CD4-positive, alpha-beta T cell treated with Interleukin-1 beta for 1 hour (primary cell): ENCODE measurements at places on chromosomes 2 and 18.

GRCh38 chr2:238138331-238139195, at the start of gene KLHL30:
TSS of gene KLHL30 (plus strand) at chr2:238138668. CDS start at chr2:238140755, 2,087 bp downstream.
- DNase-seq = no peak

DNA sequence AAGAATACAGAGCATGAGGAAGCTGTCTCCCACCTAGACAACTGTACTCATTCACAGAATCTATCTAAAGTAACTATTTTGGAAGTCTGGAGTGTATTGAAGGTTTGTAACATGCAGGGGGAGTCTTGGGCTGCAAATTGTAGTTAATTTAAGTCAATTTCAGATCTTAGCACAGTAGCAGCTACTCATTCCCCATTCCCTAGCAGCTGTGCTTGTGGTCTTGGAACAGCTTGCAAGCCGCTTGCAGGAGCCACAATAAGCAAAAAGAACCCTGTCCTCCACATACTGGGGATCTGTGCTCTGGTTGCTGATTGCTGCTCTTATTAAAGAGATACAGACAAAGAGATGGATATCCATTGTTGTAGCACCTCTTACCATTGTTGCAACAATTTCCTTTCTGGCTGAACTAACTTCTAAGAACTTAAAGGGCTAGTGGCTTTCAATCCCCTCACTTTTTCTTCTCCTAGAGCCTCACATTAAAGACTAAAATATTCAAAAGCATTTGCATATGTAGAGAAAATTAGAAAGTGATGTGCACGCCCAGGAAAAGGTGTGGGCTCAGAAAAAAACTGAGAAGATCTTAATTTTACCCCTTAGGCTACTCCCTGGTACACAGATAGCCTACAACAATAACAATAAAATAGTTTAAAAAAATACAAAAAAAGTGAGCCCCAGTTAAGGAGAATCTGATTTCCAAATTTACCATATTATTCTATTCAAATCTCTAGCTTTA, 1775.1 kb upstream of the PIK3C3 start:
- DNase-seq = no peak

DNA sequence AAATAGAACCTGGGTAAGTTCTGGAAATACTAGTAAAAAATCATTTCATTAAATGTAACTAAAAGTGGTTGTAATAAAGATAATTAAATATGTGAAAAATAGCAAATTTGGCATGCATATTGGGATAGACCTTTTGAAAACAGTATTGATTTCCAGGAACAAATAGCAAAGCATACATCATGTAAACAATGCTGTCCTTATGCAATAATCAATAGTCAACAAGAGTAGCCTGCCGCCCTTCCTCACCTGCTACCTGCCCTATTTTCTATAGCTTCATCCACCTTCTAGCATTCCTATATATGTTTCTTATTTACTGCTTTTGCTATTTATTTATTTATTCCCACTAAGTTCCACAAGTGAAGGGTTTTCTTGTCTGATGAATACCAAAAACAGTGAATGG, 35.1 kb upstream of the KYNU start:
- DNase-seq = no peak

GRCh38 chr2:128607911-128608506, 289.3 kb upstream of the HS6ST1 start:
- no peak for DNase-seq

DNA sequence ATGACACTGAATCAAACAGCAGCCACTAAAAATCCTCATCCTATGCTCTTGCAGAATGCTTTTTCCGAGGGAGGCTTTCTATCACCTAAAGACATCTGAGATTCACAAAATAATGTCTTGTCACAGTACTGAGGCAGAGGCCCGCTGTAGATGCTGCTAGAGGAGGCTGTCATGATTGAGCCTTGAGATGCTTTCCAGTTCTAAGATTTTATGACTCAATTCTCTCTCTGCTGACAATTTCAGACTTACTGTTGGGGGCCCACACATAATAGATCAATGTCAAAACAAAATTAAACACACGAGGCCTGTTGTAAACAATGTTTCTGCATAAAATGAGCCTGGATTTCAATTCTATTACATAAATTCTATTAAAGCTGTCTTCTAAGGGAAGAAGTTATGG, 132.7 kb upstream of the ARL4C start:
- no peak for DNase-seq

DNA sequence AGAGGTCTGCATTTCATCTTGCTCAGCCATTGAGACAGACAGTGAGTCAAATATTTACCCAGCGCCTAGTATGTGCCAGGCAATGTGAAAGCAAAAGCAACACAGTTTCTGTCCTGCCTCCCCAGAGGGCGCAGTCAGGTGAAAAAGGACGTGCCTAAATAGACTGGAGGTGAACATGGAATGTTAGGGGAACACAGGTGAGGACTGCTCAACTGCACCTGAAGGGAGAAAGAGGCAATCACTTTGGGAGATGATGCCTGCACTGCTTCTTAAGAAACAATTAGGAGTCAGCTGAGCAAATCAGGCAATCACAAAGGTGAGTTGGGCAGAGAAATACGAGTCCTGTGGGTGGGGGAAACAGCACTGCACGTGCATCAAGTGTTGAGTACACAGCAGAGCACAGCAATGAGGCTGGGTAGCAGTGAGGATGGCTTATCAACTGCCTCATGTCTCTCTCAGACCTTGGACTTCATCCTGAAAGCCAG, 218.3 kb upstream of the SMAD7 start:
- DNase-seq = no peak

GRCh38 chr2:100940766-100941645, 61.1 kb upstream of the RPL31 start:
- DNase-seq = no peak

DNA sequence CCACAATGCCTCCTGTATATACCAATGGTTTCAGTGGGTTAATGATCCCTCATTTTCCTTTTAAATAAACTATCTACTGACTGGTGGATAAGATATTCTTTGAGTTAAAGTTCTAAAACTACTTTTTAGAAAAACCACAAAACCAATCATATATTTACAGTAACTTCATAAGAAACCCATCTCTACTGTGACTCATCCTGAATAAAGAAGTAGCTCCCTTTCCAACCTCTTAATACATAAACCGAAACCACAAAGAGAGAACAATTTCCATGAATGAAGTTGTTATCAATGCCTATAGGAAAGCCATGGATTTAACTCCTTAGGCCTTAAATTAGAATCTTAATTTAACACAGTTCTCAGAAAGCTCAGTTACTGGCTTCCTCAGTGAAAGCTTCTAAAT, 227.0 kb upstream of the SMAD7 start:
- DNase-seq = no peak

- no peak for DNase-seq
Observed at GRCh38 chr2:154207288-154208047, 335.7 kb downstream of the GALNT13 start.

DNA sequence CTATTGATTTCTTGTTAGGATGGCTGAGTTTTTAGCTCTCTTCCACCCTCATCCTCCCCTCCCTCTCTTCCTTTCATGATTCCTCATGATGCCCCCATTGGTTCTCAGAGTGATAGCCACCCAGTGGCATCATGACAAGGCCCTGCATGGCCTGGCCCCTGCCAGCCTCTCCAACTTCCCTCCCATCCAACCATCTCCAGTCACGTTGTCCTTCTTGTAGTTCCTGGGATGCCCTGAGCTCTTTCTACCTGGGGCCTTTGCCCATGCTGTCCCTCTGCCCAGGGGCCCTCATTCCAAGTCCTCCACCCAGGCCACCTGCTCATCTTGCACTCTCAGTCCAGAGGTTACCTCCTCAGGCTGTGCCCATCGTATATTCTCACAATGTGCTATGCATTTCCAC, 247.5 kb downstream of the TFCP2L1 start:
- no peak for DNase-seq

GRCh38 chr2:203688798-203689197, 17.6 kb upstream of the CD28 start:
- no peak for DNase-seq

GRCh38 chr2:206693399-206694137, 24.6 kb downstream of the DYTN start:
- no peak for DNase-seq

DNA sequence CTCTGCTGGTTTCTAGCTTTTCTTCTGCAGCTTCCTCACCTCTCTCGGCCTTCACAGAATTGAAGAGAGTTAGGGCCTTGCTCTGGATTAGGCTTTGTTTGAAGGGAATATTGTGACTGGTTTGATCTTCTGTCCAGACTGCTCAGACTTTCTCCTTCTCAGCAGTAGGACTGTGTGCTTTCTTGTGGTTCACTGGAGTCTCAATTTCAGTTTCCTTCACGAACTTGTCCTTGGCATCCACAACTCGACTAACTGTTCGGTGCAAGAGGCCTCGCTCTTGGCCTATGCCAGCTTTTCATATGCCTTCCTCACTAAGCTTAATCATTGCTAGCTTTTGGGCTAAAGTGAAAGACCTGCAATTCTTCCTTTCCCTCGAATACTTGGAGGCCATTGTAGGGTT, 18.9 kb upstream of the SALL3 start:
- no peak for DNase-seq

DNA sequence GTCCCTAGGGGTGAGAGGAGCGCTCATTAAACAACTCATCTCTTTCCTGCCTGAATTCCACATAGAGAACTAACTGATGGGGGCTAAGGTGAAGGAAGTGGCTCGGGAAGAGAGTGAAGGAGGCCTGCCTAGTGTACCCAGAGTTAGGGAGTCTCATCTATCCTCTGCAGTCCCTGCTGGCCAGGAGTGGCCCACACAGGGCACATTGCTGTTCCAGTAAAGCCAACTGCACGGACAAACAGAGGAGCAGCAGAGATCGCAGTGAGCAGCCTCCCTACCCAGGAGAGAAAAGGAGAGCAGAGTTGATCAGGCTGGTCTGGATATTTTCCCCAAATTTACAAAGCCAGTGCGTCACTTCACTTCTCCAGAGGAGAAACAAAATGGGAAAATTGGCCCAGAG, 16.9 kb upstream of the FN1 start:
- no peak for DNase-seq

DNA sequence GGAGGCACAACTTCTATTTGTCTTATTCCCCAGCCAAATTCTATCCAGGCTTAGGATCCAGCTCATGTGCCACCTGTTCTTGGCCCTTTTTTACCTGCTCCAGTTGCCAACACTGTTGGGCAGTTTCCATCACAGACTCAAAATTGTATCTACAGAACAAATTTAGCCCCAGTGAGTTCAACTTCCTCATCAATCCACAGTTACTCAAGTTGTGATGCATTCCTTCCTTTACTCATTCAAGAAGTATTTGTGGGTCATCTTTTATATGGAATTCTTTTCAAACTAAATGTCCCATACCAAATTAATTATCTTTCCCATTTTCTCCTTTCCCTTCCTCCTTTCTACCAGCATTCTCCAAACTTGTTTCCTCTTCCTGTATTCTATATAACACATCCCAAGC, 12.7 kb upstream of the DDX18 start:
- no peak for DNase-seq

GRCh38 chr2:71833855-71834560, 313.7 kb downstream of the CYP26B1 start:
- no peak for DNase-seq

- no peak for DNase-seq
Observed at GRCh38 chr2:55140316-55141219, 90.3 kb upstream of the RTN4 start.

- no peak for DNase-seq
Observed at GRCh38 chr18:59272221-59272888, 899 bp downstream of the RAX start.

- DNase-seq = no peak
Observed at GRCh38 chr18:39481281-39481680, 1915.7 kb upstream of the CELF4 start.

- DNase-seq = no peak
Observed at GRCh38 chr2:151640087-151640486, 94.2 kb downstream of the NEB start.

DNA sequence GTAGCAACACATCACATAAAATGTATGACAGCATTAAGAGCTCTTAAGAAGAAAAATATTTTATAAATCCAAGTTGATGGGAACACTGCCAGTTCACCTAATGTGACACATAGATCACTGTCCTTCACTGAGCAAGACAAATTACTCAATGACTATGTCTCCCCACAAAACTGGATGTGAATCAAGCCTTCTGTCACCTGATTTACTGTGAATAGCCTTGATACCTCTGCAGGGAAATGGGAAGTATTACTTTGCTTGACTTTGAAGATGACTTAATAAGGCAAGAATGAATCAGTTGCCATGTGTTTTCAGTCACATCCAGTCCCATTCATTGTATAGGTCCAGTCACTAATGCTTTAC, 94.6 kb downstream of the NYAP2 start:
- no peak for DNase-seq

DNA sequence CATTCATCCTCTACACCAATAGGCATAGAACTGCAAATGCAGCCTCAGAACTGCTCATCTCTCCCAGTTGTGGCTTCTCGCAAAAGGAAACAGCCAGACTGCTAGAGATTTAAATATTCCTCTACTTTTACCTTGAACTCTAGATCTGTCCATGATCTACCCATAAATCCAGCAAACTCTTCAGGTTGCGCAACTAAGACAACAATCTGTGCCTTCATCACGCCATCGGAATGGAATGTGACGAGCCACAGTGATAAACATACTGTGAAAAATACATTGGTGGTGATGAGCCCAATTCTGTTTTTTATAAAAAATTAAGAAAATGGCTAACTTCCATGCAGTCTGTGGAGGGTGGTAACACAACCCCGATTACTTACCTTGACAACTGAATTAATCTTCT, 626.7 kb downstream of the LRRTM4 start:
- DNase-seq = no peak

DNA sequence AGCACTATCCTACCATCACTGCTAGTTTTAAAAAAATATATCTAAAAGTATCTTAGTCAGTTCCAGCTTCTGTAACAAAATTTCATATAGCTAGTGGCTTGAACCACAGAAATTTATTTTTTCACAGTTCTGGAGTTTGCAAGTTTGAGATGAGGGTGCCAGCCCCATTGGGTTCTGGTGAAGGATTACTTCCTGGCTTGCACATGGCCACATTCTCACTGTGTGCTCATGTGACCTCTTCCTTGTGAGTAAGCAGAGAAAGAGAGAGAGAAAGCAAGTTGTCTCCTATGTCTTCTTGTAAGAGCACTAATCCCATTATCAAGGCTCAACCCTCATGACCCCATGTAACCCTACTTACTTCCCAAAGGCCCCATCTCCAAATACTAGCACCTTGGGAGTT, 158.9 kb downstream of the DOK6 start:
- DNase-seq = no peak
